ENCODE measurements at places on chromosomes 11 and 22.
A peak's percentile ranks its signal among the peaks of the same experiment; 100 is the strongest.

DNA sequence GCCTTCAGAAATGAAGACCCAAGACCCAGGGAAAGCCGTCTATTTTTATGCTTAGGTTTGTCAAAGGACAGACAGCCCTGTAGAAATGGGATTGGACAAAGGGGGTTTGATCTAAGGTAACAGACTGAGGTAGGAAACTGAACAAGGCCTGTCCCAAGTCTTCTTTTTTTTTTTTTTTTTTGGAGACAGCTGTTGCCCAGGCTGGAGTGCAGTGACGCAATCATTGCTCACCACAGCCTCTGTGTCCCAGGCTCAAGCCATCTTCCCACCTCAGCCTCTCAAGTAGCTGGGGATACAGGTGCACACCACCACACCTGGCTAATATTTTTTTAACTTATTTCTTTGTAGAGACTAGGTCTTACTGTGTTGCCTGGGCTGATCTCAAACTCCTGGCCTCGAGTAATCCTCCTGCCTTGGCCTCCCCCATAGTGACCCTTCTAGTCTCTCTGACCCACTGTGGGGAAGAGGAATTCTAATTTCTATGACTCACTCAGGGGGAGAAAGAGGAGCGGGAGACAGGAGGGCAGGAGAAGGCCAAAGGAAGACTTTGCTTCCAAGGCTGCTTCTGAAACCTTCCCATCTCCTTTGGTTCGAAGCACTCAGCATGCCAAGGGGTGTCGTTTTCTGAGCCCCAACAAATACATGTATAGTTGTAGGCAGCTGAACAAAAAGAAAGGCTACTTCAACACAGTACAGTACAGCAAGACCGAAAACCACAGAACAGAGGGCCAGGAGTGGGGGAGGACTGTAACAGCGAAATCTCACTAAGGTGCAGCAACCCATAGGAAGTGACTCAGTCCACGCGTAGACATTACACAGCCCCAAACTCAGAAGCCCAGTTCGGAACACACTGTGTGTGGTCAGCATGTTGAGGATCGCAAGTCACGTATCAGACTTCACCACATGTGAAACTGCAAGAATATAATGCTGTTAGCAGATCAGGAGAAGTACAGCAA is 872 bp downstream of the TMA7B start:
- no peak overlapping the region for H3K27ac ChIP-seq
- H3K36me3 ChIP-seq = no peaks in the 10 kb centered on the region
- DNase-seq = no peak

DNA sequence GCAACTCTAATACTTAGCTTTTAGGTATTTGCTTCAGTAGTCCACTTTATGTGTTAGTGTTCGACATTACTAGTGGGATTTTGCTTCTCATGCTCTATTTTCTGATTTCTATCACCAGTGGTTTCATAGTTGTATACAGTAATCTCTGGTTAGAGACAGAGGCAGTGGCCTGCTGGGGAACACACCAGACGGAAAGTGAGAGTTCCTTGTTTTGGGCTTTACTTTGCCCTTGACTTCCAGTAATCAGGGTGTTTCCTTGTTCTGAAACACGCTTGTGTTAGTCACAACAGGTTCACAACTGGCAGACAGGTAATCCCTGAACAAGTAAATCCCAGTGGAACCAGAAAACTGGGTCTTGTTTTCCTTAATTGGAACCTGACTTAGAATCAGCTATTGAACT is 56.0 kb downstream of the PACS1 start:
- no peak for DNase-seq
- peaks cover 26% of the 10 kb centered on the region for H3K4me1 ChIP-seq
- H3K4me3 ChIP-seq = no peak overlapping the region
- peak overlapping the region; percentile 94 for H3K27ac ChIP-seq
- no peaks in the 10 kb centered on the region for H3K36me3 ChIP-seq

- no peak for DNase-seq
These were observed 4.0 kb downstream of the RCN1 start for GRCh38 chr11:32094923-32095322.

GRCh38 chr11:34263441-34264091 is 94.2 kb downstream of the ABTB2 start:
- no peak overlapping the region for H3K27ac ChIP-seq
- no peaks in the 10 kb centered on the region for H3K36me3 ChIP-seq
- H3K4me1 ChIP-seq = peaks cover 36% of the 10 kb centered on the region
- H3K27me3 ChIP-seq = no peaks in the 10 kb centered on the region

DNA sequence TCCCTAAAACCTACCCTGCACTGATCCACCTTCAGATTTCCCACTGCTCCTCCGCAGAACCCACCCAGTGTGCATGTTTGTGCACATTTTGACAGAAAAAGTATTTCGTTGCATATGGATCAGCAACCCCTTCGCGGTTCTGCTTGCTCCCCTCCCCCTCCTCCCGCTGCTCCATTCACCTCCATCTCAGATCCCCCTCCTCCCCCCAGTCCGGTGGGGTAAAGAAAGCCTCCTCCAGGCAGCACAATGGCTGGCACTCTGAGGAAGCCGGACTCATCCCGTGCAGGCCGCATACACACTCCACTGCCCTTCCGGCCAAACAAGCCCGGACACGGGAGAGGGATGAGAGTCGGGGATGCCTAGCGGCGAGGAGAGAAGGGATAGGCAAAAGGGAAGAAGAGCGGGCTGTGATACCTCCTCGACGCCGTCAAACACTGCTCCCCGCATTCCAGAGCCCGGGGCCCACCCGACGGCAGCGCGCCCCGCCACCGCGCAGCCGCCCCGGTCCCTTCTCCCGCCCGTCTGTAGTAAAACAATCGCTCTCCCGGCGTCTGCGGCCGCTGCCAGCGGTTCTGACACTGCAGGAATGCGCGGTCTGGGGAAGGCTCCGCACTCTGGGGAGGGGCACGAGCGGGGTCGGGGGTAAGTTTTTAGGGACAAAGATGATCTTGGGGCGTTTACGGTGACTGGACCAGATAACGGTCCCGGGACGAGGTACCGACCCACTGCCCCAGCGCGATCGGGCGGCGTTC is 915 bp downstream of the FEZ1 start:
- peak overlapping the region; percentile 73 for H3K4me3 ChIP-seq
- peaks cover 9% of the 10 kb centered on the region for H3K4me1 ChIP-seq

DNA sequence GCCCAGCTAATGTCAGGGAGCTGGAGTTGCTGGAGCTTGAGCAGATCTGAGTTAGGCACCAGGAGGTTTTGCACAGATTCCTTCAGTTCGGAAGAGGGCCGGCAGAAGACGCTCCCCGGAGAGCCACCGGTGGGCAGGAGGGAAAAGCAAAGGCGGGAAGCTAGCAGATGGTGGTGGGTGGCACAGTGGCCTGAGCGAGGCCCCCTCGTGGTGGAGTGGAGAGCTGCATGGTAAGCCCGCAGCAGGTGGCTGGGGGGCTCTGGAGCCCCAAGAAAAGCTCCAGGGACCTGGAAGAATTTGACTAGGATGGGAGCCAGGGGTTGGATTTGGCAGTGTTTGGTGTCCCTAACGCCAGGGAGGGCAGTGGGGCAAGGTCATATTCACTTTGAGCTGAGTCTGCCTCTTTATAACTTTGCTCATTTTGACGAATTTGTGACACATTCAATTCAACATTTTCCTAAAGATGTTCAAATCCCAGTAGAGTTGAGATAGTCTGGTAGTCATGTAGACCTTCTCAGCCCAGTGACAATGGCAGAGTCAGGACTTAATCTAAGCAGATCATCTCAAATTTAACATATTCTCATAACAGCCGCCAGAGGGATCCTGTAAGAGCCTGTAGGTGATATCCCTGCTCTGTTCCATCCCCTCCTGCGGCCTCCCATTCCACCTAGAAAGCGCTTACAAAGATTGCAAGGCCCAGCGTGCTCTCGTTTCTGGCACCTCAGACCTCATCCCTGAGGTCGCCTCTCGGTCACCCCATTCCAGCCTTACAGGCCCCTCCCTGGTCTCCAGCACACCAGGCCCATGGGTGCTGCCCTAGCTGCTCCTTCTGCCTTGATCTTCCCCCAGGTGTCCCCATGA is 57.9 kb downstream of the TRIM29 start:
- peaks cover 29% of the 10 kb centered on the region for H3K4me1 ChIP-seq
- no peak overlapping the region for H3K4me3 ChIP-seq
- H3K27ac ChIP-seq = peak overlapping the region; percentile 47
- H3K36me3 ChIP-seq = peaks cover 19% of the 10 kb centered on the region
- H3K27me3 ChIP-seq = no peaks in the 10 kb centered on the region
- DNase-seq = no peak

Measured in mesothelial cell of epicardium (in vitro differentiated cells).